ENCODE measurements at places on chromosomes 13 and 19.

DNA sequence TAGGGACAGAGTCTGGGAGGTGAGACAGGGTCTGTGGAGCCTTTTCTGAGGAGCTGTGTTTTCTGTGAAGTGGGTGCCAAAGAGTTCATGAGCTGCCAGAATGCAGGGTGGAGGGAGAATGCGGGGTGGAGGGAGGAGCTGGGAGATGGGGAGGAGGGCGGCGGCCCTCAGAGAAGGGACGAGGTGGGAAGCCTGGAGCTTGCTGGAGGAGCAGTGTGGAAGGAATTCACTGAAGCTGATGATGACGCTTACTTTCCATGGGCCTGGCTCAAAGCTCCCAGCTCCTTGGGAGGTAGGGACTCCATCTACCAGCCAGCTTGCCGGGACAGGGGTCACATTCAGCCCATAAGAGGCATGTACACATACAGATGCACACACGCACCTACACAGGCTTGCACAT, 62.5 kb downstream of the MCF2L start:
- no peak for DNase-seq

- no peak for DNase-seq
Observed at GRCh38 chr13:45196096-45196495, 4.7 kb downstream of the KCTD4 start.

DNA sequence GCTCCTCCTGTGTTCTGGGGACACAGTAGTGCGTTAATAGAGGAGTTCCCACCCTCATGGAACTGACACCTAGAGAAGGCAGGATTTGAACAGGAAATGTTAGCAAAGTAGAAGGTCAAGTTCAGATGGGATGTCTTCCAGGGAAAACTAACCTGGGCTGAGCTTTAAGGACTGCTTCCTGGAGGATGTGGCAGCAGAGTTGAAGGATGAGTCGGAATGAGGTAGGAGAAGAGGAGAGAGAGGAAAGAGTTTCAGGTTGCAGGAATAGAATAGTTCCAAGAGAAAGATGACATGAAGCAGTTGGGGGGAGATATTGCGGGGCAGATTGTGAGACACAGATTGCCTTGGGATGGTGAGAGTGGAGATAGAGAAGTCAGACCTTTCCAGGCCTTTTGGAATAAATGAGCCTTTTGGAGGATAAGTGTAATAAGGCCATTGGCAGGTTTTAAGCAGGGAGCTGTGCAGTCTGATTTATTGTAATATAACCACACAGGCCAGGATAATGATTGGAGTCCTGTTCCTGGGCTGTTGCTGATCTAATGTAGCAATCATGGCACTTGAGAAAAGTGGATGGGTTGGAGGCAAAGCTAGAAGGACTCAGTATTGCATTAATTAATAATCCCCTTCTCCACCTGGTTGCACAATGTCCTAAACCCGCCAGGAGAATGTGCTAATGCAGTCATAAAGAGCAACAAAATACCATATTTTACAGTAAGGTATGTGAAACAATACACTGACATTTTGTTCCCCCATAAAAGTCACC, 205.4 kb downstream of the SHISA2 start:
- DNase-seq = no peak

GRCh38 chr19:31312677-31313244, 36.5 kb downstream of the TSHZ3 start:
- DNase-seq = no peak

DNA sequence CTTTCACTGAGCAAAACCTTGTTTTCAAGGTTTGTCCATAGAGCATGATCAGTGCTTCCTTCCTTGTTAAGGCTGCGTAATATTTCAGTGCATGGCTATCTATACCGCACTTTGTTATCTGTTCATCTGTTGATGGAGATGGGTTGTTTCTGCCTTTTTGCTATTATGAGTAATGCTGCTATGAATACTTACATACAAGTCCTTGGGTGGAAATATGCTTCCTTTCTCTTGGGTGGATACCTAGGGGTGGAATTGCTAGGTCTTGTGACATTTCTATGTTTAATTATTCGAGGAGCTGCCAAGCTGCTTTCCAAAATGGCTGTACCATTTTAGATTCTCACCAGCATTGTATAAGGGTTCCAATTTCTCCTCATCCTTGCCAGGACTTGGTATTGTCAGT, 70.9 kb downstream of the SPATA13 start:
- DNase-seq = no peak

DNA sequence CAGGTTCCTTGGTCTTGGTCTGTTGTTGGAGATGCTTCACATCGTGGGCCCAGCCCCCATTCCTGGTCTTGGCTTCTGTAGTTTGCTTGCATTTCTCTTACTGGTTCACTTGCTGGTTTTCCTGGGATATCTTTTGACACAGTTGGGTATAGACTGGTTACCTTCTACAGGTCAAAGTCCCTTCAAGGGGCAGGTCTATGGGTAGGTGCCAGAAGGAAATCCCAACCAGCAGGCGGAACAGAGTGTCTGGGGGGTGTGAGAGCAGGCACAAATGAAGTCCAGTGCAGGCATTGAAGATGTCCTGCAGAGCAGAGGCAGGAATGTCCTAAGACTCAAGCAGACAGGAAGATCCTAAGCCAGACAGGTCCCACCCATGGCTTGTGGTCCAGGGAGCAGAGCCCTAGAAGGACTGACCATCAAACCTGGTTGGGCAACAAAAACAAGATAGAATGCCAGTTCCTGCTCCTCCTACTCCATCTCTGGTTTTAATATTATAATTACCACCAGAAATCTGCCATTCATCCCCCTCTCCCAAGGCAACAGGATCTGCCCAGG, 17.7 kb upstream of the WASF3 start:
- DNase-seq = no peak

- no peak for DNase-seq
Observed at GRCh38 chr13:60000081-60000480, 163.6 kb downstream of the DIAPH3 start.

DNA sequence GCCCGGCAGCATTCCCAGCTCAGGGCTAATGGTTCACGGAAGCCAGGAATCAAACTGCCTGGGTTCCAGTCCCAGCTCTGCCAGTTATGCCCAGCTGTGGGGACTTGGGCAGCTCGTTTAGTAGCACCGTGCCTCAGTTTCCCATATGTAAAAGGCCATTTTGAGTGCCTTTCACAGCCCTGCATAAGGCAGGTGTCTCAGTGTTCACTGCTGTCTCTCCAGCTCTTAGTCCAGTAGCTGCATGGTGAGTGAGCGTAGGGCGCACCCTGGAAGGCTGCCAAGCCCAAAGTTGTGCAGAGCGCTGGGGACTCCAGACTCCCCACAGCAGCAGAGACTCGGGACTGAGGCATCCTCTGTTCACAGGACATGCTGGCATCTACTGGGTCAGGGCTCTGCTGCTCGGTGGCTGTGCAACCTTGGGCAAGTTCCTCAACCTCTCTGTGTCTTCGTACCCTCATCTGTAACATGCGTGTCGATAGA, 5.5 kb downstream of the RPL28 start:
- no peak for DNase-seq

- no peak for DNase-seq
Observed at GRCh38 chr13:73591861-73592260, 533.1 kb downstream of the KLF5 start.

GRCh38 chr13:31919971-31920726, 111.4 kb upstream of the FRY start:
- DNase-seq = no peak

- no peak for DNase-seq
Observed at GRCh38 chr13:74062933-74063332, 71.3 kb downstream of the KLF12 start.

DNA sequence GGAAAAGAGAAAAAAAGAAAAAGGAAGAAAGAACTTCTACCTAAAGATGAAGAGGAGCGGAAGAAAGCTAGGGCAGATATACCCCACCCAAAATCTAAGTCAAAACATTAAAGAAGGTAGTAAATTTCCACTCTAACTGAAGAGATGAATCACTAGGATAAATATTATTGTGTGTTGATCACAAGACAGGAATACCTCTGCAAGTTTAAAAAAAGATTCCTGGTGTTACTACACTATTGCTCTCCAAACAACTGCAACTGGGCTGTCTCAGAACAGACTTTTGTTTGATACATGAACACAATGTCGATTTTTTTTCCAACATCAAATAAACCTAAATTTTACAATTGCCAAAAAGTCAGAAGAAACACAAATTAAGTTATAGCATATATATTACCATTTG, 6.8 kb downstream of the HSPH1 start:
- no peak for DNase-seq
